ENCODE measurements at places on chromosomes 16 and 17.

DNA sequence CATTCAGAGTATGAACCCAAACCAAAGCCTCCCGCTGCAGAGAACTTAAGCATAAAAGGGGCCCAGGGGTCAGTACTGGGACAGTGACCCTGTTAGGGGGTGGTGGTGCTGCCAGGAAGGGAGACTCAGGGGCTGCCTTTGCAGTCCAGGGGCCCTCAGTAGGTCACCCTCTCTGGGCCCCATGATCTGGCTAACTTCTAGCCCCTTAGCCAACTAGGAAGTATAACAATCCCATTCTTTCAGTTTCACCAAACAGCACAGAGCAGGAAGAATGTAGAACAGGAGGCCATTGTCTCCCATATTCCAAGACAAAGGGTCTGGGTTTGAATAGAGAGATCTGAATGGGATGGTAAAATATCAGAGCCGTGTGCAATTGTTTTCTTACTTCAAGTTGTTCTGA, 378.6 kb upstream of the C16orf82 start:
- DNase-seq, result no peak

DNA sequence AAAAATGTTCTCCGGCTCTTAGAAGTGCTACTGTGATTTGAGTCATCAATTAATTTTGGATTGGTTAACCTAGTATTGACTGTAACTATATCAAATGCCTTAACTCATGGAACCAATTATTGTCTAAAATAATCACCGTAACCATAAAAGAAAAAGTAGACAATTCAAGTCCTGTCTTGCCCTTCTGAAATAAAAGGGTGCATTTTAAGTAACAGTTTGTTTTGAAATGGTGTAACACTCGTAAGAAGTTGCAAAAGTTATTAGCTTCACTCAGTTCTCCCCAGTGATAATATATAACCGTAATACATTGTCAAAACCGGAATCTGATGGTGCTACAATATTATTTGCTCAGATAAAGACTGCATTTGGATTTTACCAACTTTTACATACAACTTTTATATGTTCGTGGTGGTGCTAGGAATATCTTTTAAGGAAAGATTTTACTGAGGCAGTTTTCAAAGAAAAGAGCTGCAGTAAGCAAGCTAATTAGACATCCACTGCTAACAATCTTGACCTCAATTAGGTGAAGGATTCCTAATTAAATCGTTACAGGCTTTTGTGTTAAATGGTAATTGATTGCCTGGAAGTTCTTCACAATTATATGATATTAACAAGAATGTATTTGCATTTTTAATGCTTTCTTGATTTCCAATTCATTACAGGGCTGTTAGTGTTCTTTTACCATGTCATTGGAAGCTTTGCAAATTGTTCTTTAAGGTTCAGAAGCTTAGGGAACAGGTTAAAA, 413.1 kb upstream of the MON1B start:
- no peak for DNase-seq

- DNase-seq, result no peak
Observed at GRCh38 chr16:51500306-51500705, 349.2 kb upstream of the SALL1 start.

DNA sequence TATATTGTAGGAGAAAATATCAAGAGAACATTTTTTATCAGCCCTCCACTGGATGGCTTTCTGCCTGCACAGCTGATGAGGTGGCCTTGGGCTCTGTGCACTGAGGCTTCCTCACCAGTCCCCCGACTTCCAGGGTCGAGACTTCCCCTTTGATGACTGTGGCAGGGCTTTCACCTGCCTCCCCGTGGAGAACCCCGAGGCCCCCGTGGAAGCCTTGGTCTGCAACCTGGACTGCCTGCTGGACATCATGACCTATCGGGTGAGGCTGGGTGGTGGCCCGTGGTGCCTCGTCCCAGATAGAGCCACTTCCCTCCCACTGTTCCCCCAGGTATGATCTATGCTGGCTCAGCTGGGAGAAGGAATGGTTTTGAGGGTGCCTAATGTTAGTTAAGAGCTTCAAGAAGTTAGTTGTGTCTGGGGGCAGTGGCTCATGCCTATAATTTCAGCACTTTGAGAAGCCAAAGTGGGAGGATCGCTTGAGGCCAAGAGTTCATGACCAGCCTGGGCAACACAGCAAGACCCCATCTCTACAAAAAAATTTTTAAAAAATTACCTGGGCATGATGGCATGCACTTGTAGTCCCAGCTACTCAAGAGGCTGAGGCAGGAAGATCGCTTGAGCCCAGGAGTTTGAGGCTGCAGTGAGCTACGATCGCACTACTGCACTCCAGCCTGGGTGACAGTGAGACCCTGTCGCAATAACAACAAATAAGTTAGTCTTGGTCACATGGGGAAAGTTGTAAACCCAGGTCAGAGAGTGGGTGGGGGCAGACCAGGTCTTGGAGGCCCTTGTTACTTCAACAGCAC, 11.8 kb downstream of the FCSK start:
- DNase-seq, result no peak

DNA sequence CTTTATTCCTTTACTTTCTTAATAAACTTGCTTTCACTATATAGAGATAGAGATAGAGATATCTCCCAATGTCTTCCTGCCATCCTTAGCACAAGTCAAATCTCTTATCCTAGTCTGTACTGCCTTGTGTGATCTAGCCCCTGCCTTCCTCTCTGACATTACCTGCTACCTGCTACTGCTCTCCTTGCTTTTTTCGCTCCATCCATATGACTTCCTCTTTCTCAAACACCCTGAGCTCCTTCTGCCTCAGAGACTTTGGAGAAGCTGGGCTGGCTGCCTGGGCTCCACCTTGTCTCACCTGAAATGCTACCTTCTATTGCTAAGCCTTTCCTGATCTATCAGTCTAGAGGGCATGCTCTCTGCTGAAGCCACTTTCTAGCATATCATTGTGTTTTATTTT, 24.7 kb upstream of the WSB1 start:
- DNase-seq, result no peak

GRCh38 chr17:8563981-8564602, 66.4 kb downstream of the MYH10 start:
- DNase-seq, result peak; percentile 27

DNA sequence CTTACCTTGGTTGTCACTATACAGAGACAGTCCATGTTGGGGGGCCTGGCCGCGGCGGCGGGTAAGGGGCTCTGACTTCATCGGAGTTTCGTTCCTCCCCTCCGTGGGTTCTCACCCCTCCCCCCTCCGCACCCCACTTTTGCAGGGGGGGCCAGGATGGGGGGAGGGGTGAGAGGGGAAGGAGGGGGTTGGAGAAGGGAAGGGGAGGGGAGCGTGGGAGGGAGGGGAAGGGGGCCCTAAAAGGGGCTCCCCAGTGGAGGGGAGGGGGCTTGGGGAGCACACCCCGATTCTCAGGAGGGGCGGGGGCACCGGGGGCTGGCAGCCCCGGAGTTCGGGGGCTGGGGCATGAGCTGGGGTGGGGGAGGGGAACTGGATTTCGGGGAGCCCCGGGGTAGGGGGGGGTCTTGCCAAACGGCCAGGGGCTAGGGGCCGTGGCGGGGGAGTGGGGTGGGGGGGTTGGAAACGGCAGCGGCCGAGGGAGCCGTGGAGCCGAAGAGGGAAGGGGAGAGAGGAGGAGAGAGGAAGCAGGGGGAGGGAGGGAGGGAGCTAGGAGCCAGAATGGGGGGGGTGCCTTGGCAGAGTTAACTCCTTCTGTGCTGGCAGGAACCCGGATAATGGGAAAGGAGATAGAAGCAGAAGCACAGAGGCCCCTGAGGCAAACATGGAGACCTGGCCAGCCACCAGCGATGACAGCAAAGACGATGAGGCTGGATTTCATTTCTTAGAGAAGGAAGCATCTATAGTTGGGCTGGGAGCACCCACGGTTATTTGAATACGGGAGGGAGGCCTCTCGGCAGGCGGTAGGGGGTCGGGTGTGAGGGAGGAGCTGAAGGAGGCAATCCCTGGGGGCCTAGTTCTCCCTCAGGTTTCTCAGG, 2.3 kb downstream of the DLG4 start:
- no peak for DNase-seq

GRCh38 chr16:66898207-66898606, 17.9 kb downstream of the PDP2 start:
- DNase-seq, result peak; percentile 32

DNA sequence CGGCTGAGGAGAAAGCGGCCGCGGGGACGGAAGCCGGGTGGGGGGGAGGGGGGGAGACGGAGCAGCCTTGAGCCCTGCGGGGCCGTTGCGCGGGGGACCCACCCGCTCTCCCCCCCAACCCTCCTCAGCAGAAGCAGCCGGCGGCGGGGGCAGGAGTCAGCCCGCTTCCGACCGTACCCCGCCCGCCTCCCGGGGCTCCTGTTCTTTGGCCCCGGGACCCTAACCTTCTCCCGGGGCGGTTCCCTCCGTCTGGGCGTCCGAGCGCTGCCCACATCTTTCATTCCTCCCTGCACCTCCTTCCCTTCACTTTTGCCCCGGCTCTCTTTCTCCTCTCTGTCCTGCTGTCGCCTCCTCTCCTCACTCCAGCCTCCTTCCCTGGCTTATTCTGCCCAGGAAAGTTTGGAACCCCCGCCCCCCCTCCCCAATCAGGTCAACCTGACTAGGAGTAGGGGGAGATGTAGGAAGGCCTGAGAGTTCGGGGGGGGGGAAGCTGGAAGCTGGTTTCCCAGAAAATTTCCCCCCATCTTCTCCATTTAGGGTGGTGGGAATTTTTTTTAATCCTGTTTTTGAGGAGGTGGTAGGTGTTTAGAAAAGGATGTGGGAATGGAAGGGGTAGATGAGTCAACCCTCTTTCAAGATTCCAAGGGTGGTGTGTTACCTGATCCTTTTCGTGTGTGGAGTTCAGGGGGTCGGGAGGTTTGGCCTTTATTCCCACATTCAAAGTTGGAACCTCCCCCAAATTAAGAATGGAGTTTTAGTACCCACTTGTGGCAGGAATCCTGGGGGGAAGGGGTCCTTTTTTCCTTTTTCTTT, 427 bp upstream of the NLK start:
- no peak for DNase-seq

DNA sequence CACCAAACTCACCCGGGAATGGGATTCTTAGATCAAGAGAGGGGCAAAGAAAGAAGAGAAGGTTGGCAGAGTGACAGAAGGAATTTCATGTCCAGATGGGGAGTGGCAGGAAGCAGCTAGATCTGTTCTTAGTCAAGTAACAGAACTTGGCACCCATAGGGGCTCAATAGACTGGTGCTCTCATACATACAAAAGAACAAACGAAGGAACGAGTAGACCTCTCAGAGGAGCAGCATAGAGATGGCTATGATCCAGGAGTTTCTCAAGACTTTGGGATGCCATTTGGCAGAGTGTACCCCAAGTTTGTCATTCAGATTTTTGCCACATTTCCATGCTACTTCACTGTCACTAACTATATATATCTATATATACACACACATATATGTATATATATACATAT, 47.9 kb downstream of the GINS3 start:
- DNase-seq, result no peak

GRCh38 chr17:48570325-48571023, 7.7 kb downstream of the HOXB4 start:
- DNase-seq, result no peak

GRCh38 chr17:71180801-71181385, 939.9 kb upstream of the SOX9 start:
- DNase-seq, result no peak

GRCh38 chr17:76562734-76563148, 22.9 kb downstream of the PRCD start:
- DNase-seq, result no peak

DNA sequence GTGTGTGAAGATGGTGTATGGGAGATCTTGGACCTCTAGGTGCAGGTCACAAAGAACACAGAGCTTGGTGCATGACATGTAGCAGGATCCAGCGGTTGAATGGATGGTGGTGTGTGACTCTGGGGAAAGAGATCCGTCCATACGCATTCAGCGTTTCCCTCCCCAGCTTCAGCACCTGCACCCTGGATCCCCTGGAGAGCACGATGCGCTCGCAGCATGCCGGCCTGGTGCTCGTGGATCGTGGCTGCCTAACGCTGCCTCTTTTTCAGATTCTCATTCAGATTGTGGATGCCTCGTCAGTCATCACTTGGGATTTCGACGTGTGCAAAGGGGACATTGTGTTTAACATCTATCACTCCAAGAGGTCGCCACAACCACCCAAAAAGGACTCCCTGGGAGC, 70.9 kb downstream of the SEC14L1 start:
- DNase-seq, result no peak

DNA sequence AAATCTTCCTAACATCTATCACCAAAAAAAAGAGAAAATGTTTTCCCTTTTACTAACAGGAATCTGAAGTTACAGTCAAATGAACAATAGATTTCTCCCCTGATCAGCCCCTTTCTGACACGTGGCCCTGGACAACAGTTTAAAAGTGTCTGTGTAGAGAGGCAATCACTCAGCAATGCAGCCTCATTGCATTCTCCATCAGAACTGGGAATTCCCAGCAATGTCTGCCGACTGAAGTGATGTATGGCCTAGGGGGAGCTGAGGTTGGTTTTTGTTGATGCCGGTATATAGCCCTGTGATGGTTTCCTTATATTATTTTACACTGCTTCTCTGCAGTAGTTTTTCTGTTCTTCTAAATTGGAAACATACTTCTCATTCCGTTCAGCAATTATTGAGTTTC, 904.3 kb upstream of the CDH8 start:
- DNase-seq, result no peak

DNA sequence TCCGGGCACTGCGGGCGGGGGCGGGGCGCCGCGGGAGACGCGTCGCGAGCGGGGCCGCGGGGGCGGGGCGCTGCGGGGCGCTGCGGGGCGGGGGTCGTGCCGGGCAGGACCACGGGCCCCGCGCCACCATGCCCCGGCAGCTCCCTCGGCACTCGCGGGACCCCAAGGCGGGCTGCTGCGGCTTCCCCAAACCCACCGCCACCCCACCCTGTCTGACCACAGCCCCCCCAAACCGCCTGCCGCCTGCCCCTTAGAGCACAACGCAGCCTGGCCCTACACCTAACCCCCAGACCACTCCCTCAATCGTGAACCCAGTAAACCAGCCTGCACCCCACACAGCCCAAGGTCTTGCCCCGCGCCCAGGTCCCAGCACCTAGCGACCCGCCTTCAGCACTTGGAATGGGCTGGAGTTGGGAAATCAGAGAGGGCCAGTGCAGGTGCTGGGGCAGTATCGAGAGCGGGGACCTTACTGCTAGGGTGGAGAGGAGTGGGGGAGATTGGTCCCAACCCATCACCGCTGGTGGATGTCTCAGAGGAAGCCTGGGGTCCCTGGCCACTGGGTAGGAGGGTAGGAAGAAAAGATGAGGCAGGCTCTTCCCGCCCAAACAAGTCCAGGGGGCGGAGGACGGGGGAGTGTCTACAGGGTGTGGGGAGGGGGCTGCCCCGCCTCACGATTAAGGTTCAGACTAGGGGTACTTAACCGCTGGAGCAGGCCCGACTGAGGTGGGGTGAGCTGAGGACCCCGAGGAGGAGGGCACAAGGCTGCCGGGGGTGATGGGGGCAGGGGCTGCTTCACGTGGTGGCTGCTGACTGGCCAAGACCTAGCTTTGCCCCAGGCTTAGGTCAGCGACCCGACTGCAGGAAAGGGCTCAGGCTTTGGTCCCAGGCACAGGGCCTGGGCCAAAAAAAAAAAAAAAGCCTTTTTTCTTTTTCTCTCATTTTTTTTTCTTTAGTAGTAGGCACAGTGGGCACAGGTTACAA, 539 bp upstream of the VAMP2 start:
- DNase-seq, result no peak

DNA sequence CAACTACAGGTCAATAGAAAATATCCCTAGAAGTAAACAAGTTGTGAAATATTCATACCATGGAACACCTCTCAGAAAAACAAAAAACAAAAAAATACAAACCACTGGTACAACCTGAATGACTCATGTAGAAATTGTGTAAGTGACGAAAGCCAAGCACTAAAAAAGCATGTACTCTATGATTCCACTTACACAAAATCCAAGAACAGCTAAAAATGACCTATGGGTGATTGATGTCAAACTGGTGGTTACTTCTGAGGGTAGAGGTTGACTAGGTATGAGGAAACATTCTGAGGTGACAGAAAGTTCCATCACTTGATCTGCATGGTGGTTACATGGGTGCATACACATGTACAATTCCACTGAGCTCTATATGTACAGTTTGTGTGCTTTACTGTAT, 31.1 kb downstream of the DHRS7C start:
- DNase-seq, result no peak

Measured in AG09319 (cell line).